ENCODE measurements at places on chromosomes 5 and 9.
A peak's percentile ranks its signal among the peaks of the same experiment; 100 is the strongest.

GRCh38 chr5:19240170-19240569 lies 747.8 kb downstream of the CDH18 start:
- DNase-seq = no peak

DNA sequence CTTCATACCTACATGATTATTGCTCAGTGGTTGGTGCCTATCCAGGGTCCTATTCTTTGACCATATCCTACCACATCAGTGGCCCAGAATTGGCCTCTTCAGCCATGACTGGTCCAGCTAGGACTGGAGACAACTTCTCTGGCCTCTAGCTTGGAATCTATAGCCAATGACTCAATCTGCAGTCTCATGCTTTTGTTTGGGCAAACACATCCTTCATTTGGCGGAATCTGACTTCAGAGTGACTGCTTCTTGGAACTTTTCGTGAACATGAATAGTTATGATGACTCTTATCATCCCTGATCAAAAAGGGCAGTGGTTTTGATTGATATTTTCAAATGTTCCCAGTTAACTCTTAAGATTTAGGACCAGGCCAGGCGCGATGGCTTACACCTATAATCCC lies 134.1 kb downstream of the PAPPA start:
- no peak for DNase-seq

- peak; percentile 55 for DNase-seq
Measured at GRCh38 chr9:114603248-114603647, 7.8 kb upstream of the TMEM268 start.

DNA sequence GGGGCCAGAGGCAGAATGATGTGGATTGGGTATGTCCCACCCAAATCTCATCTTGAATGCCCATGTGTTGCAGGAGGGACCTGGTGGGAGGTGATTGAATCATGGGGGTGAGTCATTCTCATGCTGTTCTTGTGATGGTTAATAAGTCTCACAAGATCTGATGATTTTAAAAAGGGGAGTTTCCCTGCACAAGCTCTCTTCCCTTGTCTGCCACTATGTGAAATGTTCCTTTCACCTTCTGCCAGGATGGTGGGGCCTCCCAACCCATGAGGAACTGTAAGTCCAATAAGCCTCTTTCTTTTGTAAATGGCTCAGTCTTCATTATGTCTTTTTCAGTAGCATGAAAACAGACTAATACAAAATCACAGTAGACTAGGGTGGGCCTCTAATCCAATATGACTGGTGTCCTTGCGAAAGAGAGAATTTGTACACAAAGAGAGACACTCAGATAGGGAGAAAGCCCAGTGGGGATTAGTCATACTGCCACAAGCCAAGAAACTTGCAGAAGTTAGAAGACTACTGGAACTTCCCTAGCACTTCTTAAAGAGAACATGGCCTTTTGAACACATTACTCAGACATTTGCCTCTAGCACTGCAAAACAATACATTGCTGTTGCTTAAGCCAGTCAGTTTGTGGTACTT lies 68.4 kb downstream of the ANXA1 start:
- peak; percentile 99 for DNase-seq

- no peak for DNase-seq
Measured at GRCh38 chr9:31683116-31683515, 701.3 kb upstream of the ACO1 start.

GRCh38 chr5:135578685-135579341 lies at the start of gene CXCL14:
TSS of gene CXCL14 (minus strand) at chr5:135578991. CDS start at chr5:135578778, 213 bp downstream.
- peak; percentile 57 for DNase-seq

- DNase-seq = no peak
Measured at GRCh38 chr9:73009649-73010288, 56.9 kb upstream of the ALDH1A1 start.

DNA sequence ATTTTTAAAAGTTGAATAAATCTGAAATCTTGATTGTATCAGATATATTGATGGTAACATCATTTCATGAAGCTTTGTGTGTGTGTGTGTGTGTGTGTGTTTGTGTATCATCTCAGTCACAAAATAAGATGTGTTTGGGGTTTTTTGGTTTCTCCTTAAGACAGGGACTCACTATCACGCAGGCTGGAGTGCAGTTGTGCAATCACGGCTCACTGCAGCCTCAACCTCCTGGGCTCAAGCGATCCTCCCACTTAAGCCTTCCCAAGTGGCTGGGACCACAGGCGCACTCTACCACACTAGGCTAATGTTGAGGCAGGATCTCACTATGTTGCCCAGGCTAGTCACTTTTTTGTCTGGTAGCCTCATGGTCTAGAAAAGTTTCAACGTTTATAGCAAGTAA lies 83.4 kb upstream of the DMRT1 start:
- peak; percentile 50 for DNase-seq

DNA sequence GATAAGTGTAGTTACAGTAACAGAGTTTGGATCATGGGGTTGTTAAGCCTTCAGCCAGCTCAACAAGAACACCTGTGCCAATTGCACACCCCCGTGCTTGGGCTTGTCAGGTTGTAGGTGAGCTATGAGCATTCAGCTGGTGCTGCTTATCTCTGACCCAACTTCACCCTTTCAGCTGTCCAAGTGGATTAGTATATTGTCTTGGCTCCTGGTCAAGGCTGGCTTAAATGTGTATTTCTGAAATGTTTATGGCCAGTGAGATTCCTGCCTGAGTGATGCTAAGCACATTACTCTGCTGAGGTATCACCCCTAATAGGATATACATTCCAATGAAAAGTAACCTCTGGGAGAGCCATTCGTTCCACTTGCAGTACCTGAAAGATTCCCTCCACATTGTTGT lies 44.2 kb upstream of the LMNB1 start:
- no peak for DNase-seq

DNA sequence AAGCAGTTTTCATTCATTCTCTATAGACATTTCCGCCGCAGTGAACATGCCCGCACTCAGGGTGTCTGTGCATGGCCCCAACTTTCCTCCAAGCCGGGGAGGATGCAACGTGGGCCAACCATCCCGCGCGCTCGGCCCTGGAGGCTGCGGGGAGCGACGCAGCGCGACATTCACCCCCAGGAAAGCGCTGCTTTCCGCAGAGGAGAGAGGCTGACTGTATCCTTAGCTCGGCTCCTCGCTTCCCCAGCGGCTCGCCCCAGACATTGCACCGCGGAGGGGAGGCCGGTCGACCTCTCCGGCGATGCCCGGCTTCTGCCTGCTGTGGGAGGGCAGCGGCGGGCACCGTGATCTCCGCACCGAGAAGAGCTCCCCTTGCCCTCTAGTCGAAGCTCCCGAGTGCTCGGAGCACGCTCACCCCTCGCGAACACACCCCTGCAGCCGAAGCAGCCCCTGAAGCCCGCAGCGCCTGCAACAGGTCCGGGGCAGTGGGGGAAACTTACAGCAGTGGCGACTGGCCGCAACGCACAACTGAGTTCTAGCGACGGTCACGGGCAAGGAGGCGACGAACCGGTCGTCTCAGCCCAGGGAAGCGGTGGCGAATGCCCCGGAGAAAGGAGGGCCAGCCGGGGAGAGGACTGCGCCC lies 600 bp downstream of the ENC1 start:
- DNase-seq = peak; percentile 54

Measured in inflammatory macrophage treated with lipopolysaccharide for 4 hours (primary cell).